Stimulated activated CD4-positive, alpha-beta T cell treated with anti-CD3 and anti-CD28 coated beads, Interleukin-1b, Interleukin-23, amount 100 ng/mL, for 1 hour (primary cell): ENCODE measurements at places on chromosomes 1 and 21.

DNA sequence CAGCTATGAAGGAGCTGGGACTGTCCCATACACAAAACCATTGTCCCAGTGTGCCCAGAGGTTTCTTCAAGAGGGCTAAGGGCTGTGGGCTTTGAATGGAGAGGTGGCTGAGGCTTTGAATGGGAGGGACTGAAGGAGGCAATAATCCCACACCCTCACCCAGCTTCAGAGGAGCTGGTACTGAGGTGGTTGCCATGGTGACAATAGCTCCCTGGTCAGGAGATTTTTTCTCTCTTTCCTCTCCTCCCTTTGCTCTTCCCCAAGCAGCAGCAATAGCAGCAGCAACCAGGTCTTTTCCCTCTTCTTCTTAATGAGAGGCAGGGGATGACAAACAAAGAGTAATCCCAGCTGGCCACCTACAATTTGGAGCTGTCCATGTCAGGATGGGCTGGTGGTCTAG, 1.6 kb downstream of the HPCAL4 start:
- DNase-seq: no peak

GRCh38 chr1:197615693-197616011, 159.6 kb downstream of the DENND1B start:
- DNase-seq: no peak

DNA sequence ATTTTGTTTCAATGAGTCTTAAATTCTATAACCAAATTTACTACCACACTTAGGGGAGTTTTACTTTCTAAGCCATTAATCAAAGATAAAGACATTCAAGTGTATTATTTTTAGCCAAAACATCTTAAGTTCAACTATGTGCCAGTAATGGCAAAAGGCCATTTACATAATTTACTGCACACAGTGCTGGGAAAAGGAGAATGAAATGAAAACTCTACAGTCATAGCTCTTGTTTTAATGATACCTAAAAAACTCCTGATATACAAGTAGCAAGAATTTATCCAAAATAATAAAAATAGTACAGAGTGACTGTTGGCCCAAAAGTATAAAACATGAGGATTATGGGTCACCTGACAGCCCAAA, 42.4 kb upstream of the C1orf198 start:
- DNase-seq: no peak

DNA sequence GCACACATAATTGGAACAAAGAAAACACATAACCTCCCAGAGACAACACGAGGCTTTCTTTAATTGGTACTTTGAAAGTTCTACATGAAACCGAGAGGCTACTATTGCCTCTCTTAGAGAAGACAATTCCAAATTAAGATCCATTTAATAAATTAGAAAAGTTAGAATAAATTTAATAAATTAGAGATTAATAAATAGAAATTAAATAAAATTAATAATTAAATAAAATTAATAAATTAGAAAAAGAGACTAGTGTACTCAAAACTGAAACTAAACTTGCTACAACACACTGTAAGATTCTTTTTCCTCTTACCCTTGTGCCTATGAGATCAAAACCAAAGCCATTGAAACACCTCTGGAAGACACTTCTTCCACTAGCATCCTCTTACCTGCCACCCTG, 199.0 kb downstream of the URB2 start:
- DNase-seq: no peak

DNA sequence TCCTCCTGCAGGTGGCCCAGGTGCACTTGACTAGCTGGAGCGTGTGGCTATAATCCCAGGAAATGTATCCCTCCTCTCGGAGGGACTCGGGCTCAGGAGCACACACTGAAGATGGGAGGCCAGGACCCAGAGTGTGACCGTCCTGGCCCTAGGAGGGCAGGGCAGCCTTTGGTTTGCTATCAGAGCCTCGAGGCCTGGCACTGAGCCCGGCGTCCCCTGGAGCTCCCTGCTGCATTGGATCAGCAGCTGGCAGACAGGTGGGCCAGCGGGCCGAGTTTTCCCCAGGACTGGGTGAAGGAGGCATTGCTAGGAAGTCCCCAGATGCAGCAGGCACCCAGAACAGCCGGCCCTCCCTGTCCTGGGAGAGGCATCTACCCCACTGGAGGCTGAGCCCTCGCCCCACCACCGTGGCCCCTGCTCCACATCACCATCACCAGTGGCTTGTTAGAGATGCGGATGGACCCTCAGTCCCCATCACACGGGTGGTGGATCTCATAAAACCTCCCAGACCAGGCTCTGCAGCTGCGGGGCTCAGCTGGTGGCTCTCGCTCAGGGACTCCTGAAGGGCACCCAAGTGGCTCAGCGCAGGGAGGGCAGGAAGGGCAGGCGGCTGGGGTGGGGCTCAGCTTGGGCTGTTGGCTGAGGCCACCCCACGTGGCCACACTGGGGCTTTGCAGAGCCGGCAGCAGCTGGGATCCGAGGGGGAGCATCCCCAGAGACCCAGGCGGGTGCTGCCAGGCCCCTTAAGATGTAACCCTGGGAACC, 32.7 kb upstream of the POFUT2 start:
- no peak for DNase-seq

DNA sequence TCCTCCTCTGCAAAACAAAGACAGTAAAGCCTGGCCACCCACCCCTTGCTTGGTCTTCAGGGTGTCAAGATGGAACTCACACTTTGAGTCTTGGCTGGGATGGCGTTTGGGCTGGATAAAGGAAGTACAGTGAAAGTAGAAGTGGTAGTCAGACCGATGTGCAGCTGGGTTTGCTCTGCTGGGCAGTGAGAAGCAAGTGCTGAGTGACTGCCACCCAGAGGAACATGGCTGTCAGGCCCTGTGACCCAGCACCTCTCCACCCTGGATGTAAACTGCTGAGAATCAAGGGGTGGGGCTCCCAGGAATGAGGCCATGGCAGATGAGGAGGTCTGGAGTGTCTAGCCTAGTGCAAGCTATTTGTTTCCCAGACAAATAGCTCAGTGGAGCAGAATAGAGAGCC, 51.2 kb downstream of the POFUT2 start:
- DNase-seq: no peak

DNA sequence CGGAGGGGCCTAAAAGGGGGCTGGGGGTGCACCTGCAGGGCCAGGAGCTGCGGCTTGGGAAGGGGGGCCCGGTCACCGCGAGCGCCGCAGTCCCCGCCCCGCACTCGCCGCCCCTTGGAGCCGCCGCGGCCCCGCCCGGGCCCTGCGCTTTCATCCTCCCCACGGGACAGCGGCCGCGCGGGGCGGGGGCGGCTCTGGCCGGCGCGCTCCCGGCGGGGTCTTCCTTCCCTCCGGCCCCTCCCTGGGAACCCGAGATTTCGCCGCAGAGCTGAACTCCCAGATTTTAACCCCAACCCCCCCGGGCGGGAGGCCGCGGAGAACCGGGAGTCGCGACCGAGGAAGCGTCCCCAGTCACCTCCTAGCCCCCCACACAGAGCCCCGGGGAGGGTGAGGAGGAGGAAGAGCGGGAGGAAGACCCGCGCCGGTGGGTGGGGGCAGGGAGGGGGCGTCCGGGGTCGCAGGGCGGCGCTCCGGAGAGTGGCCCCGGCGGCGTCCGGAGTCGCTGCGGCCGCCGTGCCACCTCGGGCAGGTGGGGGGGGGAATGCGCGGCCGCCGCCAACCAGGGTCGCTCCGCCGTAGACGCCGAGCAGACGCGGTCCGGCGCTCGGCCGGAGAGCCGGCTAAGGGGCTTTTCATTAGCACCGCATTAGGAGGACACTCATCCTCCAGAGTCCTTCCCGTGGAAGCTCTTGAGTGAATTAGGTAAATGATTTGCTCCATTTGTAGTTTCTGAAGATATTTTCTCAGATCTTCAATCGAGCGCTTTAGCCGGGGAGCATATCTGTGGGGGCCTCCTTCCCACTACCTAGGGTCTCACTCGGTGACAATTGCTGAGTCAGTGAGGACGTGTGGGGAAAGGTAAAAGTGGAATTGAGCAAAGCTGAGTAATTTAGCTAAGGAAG, 31.6 kb upstream of the NFIA start:
- no peak for DNase-seq

DNA sequence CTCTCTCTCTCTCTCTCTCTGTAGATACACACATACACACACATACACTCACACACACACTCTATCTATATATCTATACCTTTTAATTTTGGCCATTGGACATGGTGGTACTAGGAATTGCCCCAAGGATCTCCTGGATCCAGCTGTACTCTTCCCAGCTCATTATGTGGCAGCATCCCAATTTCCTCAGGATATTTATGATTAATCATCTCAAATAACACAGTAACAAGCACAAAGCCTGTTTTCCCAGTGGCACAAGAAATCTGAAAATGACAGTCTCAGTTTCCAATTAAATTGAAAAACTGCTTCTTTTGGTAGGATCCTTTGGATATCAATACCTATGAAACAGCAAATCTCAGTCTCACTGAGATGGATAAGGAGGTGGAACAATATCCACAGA, 27.6 kb downstream of the S100A10 start:
- DNase-seq: no peak

DNA sequence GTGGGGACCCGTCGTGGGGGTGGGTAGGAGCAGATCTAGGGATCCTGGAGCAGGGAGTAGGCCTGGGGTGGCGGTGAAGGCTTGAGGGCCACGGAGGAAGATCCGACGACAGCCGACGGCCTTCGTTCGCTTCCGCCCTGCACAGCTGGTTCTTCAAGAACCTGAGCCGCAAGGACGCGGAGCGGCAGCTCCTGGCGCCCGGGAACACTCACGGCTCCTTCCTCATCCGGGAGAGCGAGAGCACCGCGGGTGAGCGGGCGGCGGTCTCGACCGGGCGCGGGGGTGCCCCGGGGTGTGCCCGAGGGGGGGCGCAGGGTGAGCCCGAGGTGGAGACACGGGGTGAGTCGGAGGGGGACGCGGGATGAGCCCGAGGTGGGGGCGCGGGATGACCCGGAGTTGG, 16.5 kb upstream of the HDAC1 start:
- no peak for DNase-seq

DNA sequence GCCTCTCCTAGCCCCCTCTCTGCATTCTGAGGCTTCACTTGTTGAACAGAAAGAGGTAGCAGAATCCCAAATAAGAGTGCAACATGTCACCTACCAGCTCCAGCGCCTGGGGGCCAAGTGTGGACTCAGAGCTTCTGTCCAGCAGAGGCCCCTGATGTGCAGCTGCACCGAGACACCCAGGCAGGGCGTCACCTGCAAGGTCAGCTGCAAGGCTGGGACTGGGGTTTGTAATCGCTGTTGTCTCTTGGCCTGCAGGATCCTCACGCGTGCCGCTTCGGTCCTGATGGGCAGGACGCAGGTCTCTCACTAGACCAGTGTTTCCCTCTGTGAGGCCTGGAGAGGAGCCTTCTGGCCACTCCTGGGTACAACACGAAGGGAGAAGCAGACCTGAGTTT, 4.3 kb upstream of the SLX9 start:
- DNase-seq: no peak

DNA sequence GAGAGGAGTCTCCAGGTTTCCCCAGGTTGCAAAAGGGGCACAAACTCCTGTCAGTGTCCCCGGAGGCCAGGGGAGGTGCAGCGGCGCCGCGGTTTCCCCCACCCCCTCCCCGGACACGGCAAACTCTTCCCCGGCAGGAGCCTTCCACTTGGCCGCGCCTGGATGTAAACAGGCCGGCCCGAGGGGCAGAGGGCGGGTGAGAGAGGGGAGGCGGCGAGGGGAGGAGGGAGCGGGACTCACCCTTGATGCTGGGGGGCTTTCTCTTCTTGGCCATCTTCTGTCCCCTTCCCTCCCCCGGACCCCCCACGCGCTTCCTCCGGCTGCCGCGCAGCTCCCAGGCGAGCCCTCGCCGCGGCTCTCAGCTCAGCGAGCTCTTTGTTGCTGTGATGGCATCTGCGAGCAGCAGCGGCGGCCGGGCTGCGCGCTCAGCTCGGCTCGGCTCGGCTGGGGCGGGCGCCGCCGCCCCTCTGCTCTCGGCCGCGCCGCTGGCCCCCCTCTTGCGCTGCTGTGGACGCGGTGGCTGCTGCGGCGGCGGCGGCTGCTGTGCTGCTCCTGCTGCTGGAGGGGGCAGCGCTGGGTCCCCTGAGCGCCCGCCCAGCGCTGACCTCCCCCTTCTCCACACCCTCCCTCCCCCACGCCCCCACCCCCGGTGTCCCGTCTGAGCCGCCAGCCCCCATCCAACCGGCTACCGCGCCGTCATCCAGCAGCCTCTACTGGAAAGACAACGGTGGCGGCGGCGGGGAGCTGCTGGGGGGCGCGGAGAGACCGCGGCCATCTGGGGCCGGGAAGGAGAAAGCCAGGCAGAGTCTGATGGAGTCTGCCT, 4.9 kb upstream of the SLC44A5 start:
- no peak for DNase-seq

DNA sequence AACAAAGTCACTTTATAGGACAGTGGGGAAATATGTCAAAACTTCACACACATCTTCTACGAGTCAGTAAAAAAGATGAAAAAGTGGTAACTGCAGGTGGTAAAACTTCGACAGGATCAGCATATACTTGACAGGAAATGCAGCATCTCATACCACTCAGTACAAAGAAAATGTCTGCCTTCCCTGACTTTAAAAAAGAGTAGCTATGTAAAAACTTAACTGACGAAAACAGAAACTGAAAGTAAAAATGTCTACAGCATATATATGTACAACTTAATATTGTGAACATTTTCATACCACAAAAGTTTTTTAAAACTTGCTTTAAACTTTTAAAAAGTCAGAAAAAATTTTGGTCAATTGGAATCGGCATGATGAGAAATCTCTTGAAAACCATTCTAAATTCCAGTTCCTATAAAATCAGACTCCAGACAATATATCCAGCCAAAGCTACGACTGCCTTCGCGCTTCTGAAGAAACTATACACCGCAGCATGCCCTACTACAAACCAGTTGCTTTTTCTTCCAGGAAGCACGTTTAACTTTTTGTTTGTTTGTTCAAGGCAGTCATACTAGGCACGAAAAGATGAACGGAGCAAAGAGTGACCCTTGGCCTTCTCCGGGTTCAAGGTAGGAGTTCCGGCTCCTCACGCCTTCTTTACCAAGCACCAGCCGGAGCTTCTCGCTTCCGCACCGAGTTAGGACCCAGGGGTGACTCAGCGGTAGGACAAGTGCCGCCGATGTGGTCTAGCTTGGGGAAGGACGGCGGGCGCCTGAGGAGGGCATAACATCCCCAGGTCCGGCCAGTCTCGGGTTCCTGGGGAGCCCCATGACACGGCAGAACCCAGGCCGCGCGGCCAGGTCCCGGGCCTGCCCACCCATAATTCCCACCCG, 612 bp downstream of the PSMA5 start:
- peak; percentile 14 for DNase-seq

GRCh38 chr1:167462341-167462740, 56.0 kb downstream of the CD247 start:
- no peak for DNase-seq

DNA sequence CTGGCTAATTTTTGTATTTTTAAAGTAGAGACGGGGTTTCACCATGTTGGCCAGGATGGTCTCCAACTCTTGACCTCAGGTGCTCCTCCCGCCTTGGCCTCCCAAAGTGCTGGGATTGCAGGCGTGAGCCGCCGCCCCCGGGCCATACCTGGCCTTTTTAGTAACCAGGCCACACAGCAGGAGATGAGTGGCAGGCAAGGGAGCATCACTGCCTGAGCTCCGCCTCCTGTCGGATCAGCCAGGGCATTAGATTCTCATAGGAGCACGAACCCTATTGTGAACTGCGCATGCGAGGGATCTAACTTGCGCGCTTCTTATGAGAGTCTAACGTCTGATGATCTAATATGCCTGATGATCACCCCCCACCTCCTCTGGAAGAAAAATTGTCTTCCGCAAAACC, 308.7 kb upstream of the PRMT6 start:
- no peak for DNase-seq

GRCh38 chr1:155960081-155960745, 18.1 kb downstream of the ARHGEF2 start:
- DNase-seq: no peak
